BJ (cell line): ENCODE measurements at places on chromosomes 2 and 18.

GRCh38 chr18:46621111-46621766 lies 35.8 kb downstream of the LOXHD1 start:
- no peak for DNase-seq

GRCh38 chr18:57705832-57706595 lies 84.4 kb upstream of the NARS1 start:
- DNase-seq, result no peak

- DNase-seq, result no peak
These were observed 225.1 kb downstream of the CMPK2 start for GRCh38 chr2:6640621-6641015.

DNA sequence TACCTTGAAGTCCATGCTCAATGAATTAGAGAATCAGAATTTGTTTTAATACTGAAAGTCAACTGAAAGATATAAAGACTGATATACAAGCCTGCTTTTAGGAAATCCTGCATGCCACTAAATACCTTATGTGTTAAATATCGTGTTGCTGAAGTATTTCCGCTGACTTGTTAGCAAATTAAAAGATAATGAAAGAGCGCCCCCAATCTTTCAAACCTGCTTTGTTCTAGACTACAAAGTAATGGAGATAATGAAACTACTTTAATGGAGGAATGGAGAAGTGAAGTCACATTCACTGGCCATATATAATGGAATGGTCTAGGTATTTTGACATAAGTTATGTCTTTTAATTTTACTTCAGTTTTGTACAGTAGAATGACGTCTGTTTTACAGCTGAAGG lies 95.7 kb downstream of the ASXL3 start:
- DNase-seq, result no peak

- no peak for DNase-seq
These were observed 1545.8 kb downstream of the LRP1B start for GRCh38 chr2:140585016-140585415.

GRCh38 chr2:37993143-37993542 lies 68.1 kb downstream of the RMDN2 start:
- no peak for DNase-seq

- no peak for DNase-seq
These were observed 19.7 kb downstream of the CABLES1 start for GRCh38 chr18:23154823-23155500.

DNA sequence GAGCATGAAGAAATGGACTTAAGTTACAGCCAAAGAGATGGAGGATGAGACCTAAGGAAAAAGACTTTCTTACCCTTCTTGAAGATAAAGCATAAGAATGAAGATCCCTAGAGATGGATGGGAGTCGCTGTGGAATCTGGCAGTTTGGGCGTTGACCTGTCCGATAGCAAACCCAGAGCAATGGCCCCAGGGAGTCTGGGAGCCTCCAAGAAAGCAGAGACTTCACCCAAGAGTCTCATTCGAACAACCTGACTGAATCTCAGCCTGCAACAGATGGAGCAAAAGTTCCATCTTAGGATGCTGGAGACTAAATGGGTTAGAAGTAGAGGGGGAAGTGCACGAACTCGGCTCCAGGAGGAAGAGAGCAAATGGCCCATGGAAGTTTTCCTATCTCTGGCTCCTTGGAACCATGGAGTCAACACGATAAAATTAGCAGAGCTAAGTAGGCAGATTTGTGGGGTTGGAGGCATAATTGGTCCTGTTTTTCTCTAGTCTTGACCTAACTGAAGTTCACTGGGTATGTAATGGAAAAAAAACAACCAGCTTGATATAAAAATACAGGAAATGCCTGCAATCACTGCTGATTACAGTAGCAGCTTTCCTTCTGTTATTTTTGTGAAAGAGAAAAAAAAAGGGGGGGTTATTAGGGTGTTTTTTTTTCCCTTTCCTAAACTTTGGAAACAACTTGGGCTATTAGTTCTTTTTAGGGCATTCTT lies 178.4 kb upstream of the EPAS1 start:
- DNase-seq, result no peak

DNA sequence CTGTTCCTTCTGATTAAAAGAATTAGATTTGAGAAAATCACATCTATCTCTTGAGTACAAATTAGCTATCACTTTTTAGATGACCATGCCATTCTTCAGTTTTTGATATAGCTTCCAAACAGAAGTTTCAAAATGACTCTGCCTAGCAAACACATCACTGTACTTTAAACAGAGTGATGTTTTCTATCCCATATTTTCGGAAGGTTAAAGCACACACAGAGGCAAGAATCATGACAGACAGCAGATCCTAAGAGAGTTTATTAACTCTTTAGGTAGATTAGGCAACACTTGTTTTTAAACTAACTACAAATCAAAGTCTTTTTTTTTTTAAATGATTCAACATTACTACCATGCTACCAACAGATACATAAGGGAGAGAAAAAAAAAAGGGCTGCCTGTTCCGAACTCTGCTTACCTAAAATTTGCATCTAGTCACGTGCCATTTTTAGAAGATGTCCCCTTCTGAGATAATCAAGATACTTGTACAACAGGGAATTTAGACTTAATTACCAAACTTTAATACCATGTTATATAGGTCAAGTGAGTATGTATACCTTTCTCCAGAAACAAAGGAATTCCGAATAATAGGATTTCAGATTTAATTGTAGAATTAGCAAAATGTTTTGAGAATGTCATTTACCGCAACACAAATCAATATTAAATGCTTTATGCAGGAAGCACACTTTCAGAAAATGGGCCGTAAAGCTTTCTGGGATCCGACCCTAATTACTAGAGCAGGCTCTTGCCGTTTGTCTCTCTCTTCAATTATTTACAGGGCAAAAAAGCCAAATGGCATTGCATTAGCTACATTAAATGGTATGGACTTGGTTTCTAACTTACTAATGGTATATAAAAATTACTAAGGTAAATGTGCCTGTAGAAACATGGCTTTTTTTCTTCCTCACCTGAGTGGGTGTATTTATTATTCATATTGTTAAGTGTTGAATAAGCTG lies 2.6 kb downstream of the RBMS1 start:
- no peak for DNase-seq

DNA sequence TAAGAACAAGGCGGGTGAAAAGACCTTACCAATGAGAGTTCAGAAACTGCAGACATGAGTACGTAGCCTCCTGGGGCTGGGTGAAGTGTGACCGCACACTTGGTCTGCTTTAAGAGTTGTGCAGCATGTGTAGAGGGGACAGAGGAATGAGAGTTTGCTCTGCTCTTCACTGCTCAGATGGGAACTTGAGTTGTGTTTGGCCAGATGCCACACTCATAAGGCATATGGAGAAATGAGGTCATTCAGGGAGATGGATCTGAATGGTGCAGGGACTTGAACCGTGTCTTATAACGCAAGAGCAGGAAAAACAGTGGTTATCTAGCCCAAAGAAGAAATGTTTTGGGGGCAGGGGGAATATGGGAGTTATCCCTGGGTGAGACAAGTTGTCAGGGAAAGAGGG lies 273.8 kb upstream of the LYPD1 start:
- no peak for DNase-seq

DNA sequence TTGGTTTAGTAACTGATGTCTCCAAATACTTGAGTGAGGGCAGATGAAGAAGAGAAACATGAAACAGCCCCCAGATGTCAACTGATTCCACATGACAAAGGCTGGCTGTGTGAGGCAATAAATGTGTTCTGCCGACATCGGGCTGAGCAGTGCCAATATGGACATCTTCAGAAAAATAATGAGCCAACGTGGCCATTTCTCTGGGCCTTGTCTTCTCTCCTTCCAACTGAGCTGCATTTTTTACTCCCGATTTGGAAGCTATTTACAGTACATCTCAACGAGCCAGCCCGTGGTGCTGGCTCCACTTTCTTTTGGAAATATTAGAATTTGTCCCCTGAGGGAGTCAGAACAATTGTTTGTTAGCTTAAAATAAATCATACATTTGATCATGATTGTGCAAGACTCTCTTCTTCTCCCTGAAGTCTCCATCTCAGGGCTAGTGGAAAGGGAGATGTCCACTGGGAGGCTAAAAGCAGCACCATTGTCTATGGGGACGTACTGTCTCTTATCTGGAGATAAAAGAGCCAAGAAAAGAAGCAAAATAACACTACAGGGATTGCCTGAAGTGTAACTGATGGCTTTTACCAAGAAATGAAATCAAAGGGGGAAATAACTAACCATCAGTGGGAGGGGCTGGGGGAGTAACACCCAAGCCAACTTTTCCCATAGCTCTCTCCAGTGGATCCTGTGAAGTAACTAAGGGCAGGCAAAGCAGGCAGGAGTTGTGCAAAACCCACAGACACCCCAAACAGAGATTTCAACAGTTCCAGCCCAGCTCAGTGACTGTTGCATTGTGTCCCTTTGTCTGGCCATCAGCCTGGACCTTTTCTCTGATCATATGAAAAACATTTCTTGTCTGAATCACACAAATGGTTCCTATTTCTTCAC lies 114.8 kb downstream of the RDH14 start:
- no peak for DNase-seq

- DNase-seq, result no peak
These were observed 14.5 kb downstream of the EPC2 start for GRCh38 chr2:148658807-148659722.

DNA sequence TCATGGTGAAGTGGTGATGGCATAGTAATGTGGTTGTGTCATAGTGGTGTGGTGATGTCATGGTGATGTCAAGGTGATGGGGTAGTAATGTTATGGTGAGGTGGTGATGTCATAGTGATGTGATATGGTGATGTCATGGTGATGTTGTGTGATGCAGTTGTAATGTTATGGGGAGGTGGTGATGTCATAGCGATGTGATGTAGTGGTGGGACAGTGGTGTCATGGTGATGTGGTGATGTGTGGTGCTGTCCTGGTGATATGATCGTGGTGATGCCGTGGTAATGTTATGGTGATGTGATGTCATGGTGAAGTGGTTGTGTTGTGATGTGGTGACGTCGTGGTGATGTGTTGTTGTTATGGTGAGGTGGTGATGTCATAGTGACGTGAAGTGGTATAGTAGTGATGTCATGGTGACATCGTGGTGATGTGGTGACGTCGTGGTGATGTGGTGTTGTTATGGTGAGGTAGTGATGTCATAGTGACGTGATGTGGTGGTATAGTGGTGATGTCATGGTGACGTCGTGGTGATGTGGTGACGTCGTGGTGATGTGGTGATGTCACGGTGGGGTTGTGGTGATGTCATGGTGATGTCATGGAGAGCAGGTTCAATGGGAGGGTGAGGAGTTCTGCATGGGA lies 242.7 kb upstream of the MYT1L start:
- DNase-seq, result no peak

DNA sequence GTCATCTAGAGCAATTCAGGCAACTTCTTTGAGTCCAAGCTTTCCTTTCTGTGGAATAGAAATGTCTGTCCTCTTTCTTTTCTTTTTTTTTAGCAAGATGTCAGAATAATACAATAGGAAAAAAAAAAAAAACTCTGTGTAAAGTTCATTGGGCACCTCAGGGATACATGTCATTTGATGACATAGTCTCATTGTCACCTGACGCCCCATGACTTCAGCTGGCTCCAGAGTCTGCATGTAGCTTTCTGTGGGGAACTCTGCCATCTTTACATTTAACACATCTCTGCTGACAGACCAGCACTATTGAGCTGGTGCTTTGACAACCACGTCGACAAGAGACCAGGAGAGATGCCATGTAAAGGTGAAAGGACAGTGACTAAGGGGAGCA lies 172.5 kb upstream of the KLF7 start:
- no peak for DNase-seq

GRCh38 chr18:21593540-21594257 lies 6.8 kb downstream of the ESCO1 start:
- DNase-seq, result no peak

GRCh38 chr2:191611614-191612013 lies 66.3 kb upstream of the NABP1 start:
- no peak for DNase-seq

GRCh38 chr2:217722883-217723472 lies 279.8 kb downstream of the TNS1 start:
- DNase-seq, result peak; percentile 79

GRCh38 chr2:181738074-181738473 lies 57.8 kb upstream of the NEUROD1 start:
- DNase-seq, result no peak

DNA sequence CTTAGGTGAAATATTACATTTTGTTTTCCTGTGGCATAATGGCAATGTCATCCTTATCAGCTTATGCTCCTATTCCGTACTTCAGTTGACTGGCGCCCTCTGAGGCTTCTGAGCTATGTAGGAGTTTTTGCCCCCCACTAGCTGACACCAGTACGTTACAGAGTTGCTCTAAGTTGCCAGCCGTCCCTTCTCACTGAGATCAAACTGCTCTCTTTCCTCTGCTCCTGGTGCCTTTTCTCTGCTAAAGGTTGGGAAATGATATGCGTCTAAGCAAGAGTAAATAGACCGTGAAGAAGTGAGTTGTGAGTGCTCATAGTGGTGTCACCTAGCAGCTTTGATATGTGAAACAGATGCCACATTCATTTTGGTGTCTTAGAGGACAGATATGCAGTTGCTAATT lies 99.2 kb downstream of the RAPGEF4 start:
- DNase-seq, result no peak

DNA sequence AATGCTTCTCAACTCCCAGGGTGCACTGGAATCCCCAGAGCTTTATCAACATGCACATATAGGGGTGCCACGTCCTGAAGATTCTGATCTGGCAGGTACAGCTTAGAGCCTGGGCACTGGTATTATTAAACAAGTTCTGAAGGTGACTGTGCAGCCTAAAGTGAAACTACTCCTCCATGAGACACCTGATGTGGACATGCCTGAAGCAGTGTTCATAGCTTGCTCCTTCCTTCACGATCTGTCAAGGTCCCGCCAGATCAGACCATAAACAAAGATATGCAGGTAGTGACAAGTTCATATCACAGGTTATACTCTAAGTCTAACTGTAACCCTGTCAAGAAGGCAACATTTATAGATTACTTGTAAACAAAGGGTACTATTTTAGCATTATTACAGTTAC lies 65.3 kb upstream of the DNER start:
- DNase-seq, result no peak

DNA sequence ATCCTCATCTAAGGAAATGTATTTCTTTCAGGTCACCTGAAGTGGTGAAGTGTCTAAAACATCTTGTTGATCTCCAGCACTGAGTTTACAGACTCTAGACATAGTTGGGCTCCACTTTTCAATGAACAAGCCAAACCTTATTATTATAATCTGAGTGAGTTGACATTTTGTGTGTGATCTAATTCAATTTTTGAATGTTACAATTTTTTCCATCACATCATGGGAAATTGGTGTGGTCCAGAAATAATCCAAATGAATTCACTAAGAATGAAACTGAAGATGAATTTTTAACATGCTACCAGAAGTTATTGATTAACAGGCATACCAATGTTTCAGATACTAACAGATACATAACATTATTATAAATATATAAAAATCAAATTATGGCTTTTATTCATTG lies 75.6 kb upstream of the EFEMP1 start:
- DNase-seq, result no peak

- no peak for DNase-seq
These were observed 98.8 kb downstream of the HS6ST1 start for GRCh38 chr2:128219891-128220290.
